ENCODE measurements at places on chromosomes 11 and 22.

DNA sequence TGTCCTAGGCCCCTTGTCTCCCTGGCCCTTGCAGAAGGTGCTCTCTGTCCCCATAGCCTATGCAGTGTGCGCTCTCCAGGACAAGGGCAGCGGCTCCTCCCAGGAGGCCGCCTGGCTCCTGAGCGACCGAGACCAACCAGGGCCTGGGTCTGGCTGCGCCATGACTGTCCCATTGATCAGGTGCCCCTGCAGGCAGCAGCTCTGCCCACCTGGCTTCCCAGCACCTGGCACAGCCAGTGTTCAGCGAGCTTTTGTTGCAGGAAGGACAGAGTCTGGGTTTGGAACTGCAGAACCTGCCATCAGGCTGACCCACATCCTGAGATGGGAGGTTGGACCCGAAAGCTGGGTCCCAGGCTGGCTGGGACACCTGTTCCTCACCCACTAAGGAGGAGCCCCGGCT lies 1001.1 kb downstream of the BRD1 start:
- no peak for DNase-seq

DNA sequence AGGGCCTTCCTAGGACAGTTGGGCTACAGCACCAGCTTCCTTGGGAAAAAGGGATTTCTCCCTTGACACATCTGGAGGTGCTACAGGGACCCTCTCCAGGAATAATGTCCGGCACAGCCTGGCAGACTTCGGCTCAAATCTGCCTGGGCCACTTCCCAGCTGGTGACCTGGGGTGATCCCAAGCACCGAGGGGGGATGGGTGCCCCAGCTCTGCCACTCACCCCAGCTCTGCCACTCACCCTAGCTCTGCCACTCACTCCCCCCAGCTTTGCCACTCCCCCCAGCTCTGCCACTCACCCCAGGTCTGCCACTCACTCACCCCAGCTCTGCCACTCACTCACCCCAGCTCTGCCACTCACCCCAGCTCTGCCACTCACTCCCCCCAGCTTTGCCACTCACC lies 9.9 kb downstream of the OSBPL5 start:
- DNase-seq = no peak

- no peak for DNase-seq
Measured at GRCh38 chr11:128628686-128629085, 41.3 kb upstream of the ETS1 start.

DNA sequence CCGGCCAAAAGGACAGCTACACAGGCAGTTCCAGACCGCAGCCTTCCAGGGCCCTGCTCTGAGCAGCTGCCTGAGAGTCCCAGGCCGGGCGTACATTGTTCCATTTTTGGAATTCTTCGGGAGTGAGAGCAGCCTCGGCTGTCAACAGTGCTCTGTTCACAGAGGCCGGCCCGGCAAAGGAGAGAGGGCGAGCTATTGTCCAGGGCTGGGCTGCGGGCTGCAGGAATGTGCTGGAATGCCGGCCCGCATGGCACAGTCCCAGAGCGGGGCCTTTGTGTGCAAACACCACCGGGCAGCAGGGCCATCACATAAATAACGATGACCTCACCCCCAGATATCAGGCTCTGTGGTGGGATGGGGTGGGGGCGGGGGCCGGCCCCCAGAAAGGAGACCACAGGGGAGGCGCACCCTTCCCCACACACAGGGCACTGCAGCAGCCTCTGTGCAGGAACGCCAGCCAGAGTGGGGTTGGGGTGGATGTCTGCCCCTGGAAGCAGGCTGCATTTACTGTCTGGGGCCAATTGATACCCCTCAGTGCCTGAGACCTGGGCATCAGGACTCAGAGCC lies 15.8 kb downstream of the LINC01488 start:
- DNase-seq = no peak

- no peak for DNase-seq
Measured at GRCh38 chr11:103067118-103067517, 24.8 kb downstream of the DCUN1D5 start.

DNA sequence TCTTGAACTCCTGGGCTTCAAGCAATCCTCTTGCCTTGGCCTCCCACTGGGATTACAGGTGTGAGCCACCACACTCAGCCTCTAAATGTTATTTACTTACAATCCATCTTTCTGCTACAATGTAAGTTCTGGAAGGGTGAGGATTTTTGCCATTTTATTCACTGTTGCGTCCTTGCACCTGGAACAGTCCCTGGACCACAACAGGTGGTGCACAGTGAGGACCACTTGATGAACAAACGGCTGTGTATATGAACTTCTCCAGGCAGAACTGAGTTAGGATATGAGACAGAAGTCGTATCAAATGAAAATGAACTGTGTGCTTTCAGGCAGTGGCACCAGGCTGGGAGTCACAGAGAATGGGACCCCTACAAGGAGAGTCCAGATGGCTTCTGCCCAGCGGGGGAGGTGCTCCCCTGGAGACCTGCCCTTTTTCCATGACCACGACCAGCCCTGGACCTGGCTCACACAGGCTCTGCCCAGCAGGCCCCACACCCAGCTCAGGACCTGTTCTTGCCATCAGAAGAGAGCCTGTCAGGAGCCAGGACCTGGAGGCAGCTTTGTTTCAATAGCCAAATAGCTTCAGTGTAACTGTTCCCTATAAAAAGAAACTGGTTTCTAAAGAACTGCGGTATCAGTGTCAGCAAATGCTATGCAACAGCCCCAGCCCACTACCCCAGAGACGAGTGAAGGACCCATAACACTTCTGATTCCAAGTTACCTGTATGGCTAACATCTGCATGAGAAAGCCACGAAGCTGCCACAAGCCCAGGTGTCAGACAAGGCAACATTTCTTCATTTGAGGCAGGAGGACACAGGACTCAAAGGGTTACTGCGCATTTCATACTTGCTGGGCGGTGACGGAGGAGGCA lies 104.9 kb downstream of the MICAL3 start:
- no peak for DNase-seq

DNA sequence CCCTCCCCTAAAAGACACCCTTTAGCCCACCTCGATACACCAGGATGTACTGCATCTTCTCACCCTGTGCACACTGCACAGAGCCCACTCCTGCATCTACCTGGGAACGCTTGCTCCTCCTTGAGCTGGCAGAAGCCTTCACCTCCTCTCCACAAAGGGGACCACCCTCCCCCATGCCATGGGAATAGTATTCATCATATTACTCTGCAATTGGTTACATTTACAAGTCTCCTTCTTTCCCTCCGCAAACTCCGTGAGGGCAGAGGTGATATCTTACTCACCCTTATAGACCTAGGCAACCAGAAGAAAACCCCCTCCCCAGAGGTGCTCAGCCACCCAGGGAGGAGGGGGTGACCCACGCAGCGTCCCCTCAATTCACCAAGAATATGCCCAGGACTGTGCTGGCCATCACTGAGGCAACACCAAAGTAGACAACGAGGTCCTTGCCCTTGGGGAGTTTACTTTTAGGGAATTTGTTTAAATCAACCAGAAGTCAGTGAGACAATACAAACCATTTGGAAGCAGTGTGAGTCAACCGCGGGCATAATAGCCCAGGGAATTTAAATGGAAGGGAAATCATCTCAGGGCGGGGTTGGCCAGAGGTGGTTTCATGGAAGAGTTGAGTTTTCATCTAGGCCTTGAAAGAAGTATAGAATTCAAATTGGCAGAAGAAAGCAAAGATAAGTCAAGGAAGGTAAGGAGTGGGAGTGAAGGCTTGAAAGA lies 214.5 kb downstream of the BARX2 start:
- DNase-seq = no peak

- DNase-seq = no peak
Measured at GRCh38 chr11:63608353-63609345, 5.6 kb downstream of the PLAAT3 start.

DNA sequence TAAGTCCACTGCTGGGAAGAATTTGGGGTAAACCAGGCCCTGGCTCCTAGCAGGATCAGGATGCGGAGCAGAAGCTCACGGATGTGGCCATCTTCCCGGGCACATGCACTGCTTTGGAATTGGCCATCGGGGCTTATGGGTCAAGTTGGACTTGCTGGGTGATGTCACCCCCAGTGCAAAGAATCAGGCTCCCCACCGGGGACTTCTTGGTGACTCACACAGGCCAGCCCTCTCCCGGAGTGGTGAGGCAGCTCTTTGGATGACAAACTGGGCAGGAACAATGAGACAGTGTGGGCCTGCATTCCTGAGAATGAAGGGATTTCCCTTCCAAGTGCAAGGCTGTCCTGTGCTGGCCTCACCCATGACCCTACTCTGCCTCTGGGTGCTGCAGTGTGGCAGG lies 128.8 kb upstream of the ANO1 start:
- no peak for DNase-seq

DNA sequence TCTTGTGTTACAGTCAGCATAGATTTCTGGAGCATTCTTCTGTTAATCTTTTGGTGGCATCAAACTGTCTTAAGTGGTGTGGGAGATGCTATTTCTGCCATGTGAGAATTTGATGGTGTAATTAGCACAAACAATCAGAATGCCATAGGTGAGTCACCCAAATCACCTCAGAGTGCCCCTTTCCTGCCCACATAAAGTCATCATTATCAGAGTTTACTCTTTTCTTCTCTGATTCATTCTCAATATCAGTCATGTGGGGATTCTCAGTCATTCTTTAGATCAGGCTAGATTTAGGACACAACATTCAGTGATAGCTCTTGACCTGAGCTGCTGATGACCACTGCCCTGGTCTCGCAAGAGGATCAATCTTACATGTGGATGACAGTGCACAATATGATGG lies 23.7 kb upstream of the MS4A6A start:
- DNase-seq = no peak

DNA sequence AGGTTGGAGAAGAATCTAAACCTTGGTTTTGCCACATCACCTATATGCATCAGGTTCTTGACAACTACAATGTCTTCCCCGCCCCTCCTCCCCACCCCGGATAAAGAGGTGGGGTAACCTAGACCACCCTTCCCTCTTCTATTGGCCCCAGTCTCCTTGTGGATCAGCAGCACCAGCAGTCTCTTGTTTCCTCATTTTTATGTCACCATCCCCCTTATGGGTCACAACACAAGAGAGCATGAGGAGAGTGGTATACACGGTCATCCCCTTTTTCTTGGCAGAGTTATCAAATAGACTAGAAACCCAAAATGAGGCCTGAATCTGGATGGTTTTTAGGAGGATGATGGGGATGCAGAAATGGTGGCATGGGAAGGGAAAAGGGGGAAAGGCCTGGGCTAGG lies 1.2 kb downstream of the MS4A4E start:
- no peak for DNase-seq

GRCh38 chr22:28882878-28883656 lies at the start of gene ZNRF3:
Gene ZNRF3 (plus strand): TSS chr22:28883572. CDS start chr22:28883767, 195 bp downstream.
- peak; percentile 72 for DNase-seq

GRCh38 chr11:31499576-31500178 lies 9.7 kb downstream of the IMMP1L start:
- no peak for DNase-seq

GRCh38 chr11:70031631-70032469 lies 46.3 kb upstream of the ANO1 start:
- no peak for DNase-seq

DNA sequence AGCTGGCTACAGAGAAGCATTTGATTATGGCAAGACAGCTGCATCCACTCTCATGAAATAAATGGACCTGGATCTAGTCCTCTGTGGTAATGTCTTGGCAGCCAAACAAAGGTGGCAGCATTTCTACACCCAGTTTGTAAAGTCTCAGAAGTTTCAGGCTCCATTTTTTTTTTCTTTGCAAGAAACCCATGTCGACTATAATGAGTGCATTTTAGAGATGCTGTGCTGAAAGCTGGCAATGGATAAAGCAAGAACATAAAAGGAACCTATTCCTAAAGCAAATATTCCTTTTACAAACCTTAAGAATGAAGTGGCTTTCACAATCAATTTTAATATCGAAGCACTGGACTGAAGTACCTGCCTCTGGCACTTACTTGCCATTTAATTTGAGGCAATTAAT lies 33.5 kb downstream of the THAP12 start:
- DNase-seq = no peak

GRCh38 chr11:5242933-5243815 lies 6.5 kb downstream of the HBG1 start:
- DNase-seq = no peak

DNA sequence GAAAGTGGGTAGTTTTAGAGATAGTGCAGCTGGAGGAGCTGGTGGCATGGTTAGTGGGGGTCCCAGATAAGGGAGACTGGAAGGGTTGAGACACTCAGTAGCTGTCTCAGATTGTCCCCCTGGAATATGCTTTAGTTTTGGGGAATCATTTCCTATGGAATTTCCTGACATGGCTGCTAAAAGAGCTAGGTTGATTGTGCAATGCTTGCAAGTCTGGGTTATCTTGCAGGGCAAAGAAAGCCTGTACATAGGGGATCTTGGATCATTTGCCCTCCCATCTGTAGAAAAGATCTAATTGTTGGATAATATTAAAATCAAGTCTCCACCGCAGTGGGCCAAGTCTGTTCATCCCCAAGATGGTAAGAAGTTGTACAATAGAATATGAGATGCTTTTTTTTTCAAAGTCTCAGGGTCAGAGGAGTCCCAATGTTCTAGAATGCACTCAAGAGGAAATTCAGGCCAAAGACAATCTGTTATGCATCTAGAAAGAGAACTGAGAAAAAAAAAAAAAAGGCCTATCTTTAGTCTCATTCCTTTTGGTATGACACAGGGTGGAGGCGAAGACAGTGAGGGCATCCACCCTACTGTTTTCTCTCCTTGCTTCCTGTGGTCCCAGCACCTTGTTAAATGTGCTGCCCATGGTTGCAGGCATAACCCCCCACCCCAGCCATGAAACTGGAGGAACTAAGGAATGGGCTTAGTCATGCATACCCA lies 20.2 kb downstream of the MS4A6E start:
- DNase-seq = no peak

DNA sequence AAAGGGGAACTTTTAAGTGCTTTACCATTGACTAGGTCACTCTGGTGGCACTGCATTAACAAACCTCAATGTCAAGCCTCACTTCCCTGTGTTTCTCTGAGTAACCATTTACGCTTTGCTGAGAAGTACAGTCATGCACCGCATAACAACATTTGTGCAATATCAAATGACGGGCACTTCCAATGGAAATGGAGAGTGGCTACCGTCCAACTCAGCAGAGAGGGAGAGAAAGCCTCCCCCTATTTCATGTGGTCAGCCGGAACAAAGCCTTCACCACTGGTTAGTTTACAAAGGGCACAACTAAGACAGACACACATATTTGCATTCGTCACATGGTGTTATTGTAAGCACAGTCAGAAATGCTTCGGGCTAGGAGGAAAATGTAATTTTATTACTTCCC lies 117.3 kb downstream of the RASSF10 start:
- DNase-seq = no peak

DNA sequence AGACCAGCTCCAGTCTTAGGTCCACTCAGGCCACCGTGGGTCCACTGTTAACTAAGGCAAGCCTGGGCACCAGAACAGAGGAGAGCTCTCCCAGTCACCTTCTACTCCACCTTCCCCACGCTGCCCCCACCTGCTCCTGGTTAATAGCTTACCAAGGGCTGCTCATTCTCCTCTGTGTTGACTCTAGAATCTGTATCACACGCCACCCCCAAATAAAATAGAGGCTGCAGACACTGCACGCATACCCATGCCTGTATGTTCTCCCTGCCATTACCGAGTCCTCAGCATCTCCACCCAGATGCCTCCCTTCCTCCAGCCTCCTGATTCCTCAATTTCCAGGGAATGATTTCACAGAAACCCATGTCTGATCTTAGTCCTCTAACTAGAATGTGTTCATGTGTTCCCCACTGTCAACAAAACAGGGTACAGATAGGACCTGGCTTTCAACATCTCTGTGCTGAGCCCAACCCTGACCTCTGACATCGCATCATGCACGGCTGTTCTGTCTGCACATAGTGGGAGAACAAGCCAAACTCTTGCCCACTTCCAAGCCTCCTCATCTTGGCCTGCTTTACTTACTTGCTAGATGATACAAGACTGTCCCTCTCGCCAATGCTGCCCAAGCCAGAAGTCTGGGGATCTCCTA lies 49.8 kb downstream of the SMCO4 start:
- DNase-seq = no peak
